ENCODE measurements at places on chromosomes 16 and 17.
A peak's percentile ranks its signal among the peaks of the same experiment; 100 is the strongest.

DNA sequence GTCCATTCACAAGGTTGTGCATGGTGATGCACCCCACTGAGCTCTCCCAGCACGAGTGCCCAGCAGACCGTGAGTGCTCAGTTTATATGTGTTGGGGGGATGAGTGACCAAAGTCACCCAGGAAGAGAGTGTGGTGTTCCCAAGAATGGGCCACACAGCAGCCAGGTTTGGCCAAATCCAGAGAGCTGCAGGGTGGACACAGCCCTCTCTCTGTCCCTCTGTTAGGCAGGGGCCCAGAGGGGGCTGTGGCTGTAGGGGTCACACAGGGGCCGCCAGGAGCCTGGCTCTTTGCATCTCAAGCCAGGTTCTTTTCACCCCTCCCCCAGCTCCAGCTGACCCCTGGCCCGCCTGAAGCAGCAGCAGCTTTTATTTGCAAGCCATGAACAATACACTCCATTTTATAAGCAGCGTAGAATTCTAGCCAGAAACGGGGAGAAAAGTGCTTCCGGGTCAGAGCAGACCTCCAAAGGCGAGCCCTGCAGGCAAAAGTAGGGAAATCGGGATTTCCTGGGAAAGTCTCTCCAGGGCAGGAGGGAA is 13.3 kb downstream of the COTL1 start:
- no peak for DNase-seq

DNA sequence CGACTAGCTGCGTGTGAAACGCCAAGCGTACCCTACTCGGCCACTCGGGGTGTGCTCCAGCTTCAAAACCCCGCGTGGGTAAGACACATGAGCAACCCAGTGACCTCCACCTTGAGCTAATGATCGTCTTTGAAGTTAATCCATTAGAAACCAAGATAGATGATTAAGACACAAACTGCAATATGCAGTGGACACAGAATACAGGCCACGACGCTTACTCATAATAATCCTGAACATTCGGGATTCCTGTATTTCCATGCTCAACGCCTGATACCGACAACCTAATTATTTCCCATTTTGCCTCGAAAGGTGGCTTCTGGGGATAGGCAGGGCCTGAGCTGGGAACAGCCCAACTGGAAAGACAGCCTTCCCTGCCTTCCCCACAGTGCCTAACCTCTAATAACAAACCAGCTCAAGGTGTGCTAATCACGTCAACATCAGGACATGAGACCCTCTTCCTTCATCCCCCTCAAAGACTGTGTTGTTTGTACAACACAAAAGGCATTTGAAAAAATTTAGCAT is 504 bp upstream of the COPRS start:
- DNase-seq: no peak

GRCh38 chr17:69059458-69060175 is 1.1 kb downstream of the ABCA9 start:
- DNase-seq: no peak

DNA sequence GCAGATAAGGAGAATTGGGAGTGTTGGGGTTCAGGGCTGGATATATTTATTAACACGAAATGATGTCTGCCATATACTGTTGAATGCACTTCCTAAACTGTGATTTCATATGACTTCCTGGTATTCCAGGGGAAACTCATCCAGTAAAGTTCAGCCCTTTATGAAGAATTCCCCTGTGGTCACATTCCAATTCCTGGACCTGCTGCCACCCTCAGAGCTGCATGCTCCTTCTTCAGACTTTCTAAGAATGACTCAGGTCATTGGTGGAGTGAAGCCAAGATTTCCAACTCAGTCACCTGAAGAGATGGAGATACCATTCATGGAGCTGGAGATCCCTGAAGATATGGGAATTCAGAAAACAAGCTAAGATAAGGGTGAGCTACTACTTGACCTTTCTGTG is 114.2 kb upstream of the TMEM97 start:
- no peak for DNase-seq

DNA sequence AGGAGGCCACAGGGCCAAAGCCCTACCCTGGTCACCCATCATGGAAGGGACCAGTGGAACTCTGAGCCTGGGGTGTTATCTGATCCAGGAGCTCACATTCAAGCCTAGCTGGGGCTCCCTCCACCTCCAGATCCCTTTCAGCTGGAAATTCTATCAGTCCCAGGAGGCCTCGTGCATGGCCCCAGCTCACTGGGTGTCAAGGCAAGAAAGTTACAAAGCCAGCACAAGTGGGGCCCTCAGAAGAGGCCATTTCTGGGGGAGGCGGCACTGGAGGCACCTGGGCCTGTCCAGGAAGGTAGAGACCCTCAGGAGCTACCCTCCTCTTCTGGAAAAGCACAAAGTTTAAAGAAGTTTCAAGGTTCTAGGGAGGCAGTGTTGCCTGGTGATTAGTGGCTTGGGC is 4.8 kb downstream of the CA7 start:
- no peak for DNase-seq

GRCh38 chr17:37494401-37494831 is 4.7 kb downstream of the DUSP14 start:
- DNase-seq: no peak

DNA sequence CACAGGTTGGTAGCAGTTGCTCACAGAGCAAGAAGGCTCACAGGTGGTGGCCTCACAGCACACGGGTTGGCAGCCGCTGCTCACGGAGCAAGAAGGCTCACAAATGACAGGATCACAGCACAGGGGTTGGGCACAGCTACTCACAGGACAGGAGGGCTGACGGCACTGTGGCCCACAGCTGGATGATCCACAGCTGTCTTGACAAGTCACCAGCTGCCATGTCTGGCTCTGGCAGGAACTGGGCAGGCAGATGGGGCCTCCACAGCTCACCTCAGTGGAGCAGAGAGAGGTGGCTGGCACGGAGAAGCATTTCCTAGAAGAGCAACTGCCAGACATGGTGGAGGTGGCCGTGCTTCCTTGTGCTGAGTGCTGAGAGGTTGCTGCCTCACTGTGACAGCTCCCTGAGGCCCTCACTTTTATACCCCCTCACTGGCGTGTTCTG is at the start of gene KRTAP16-1:
KRTAP16-1 (minus strand) TSS at position 392 of the 442 bp plus-strand sequence; CDS start at position 336, 56 bp downstream.
- no peak for DNase-seq

DNA sequence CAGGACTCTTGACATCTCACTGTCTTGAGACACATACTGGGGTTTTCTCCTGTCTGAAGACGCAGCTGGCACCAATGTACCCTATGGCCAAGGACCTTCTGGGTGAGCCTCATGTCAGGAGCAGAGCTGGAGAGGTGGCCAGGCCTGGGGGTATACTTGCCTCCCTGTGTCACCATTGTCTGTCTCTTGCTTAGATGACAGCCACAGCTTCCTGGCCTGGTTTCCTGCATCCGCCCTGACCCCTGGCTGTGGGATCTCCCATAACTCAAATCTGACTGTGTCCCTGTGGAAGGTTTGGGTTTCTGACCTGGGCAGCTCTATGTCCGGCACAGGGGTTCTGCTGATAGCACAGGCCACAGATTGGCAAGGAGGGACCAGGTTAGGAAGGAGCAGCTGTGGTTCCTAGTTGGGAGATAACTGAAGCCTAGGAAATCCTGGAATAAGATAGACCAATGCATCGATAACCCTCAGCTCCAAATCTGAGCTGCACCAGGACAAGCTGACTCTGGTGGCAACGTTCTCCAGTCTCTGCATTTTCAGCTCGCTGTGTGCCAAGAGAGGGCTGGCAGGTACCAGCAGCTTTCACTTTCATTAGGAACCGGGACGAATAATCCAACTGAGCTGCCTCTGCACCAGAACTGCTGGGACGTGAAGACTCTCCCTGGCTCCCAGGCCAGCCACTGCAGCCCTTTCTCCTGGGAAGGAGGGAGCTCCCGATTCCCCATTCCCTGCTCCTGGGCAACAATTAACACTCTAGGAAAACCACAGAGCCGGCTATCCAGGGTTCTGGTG is 5.0 kb downstream of the DEXI start:
- peak; percentile 64 for DNase-seq

- DNase-seq: peak; percentile 85
Measured at GRCh38 chr17:28725660-28726225, 290 bp downstream of the TLCD1 start.

- peak; percentile 64 for DNase-seq
Measured at GRCh38 chr16:57141822-57142631, 43.8 kb downstream of the PSME3IP1 start.

GRCh38 chr17:32020943-32021614 is 13.9 kb downstream of the LRRC37B start:
- DNase-seq: no peak

- DNase-seq: no peak
Measured at GRCh38 chr17:62098623-62099231, 33.6 kb upstream of the MED13 start.

- DNase-seq: no peak
Measured at GRCh38 chr17:80492343-80493136, 16.1 kb upstream of the NPTX1 start.

GRCh38 chr17:41919165-41919817 is 540 bp upstream of the ACLY start:
- no peak for DNase-seq

- DNase-seq: peak; percentile 11
Measured at GRCh38 chr16:67024384-67025209, 4.4 kb upstream of the CBFB start.

DNA sequence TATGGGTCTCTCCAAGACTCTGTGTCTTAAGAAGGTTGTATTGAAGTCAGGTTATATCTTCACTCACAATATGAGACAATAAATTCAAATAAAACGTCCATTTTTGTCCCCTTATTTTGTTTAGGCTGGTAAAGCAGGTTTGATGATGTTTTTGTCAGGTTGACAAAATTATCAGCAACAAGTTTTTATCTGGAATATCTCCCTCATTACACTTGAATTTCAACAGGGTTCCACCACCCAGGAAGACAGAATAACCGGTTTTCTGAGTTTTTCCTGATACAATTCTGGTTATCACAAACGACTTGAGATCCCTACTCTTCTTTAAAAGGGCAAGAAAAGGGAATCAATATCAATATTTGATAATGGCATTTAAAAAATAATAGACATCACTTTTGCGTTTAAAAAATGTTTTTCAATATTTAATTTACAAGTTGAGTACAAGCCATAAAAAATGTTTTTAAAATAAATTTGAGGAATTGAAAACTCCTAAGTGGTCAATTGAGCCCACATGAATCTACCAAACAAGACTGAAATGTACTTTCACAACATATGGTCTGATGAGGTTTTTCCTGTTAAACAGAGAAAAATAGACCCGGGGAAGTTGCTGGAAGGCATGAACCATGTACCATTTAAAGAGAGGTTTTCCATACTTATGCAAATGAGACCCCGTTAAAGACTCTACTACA is 1.4 kb upstream of the ATP6V0A1 start:
- no peak for DNase-seq

GRCh38 chr16:50228364-50228868 is 37.9 kb upstream of the ADCY7 start:
- DNase-seq: no peak

- DNase-seq: no peak
Measured at GRCh38 chr17:46194393-46195216, 1.4 kb upstream of the KANSL1 start.

DNA sequence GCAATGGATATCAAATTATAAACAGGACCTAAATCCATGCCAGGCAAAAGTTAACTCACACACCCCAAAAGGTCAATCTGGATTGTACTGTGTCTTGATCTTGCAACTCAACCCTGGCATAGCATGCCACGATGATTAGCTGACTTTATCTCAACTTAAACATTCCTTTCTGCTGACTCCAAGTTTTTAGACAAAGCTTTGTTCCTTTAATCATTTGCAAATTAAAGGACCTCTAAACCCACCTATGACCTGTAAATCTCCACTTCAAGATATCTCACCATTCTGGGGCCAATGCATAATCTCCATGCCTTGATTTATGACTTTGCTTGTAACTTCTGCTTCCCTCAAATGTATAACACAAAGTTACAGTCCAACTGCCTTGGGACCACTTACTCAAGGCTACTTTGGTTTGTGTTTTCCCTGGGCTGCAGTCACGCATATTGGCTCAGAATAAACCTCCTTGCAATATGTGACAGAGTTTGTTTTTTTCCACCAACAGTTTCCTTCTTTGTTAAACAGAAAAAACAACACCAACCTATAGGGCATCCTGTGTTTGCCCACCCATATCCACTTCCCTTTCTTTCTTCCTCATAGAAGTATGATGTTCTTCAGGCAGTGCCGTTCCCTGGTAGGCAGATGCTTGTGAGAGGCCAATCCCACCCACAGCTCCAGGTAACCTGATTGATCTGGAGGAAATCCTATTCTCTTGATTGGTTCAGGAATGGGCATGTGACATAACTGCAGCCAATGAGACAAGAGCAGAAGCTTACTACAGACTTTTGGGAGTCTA is 390.6 kb upstream of the ERCC4 start:
- no peak for DNase-seq

GRCh38 chr16:27264151-27264550 is 4.4 kb downstream of the NSMCE1 start:
- no peak for DNase-seq

DNA sequence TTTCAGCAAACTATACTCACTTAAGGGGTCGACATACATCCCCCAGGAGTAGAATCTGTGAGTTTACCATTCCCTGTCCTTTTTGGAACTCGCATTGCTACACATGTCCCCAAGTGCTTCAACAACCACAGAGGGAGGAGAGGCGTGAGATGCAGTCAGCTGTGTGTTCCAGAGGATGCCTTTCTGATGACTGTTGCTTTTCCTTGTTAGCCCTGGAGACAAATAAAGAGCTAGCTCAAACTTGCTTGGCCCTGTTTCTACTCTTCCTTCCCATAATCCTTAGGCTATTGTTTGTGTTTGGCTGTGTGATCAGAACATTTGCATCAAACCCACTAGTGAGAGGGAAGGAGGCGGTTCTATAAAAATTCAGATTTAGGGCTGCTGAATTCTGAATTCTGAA is 264.0 kb downstream of the ENGASE start:
- no peak for DNase-seq

DNA sequence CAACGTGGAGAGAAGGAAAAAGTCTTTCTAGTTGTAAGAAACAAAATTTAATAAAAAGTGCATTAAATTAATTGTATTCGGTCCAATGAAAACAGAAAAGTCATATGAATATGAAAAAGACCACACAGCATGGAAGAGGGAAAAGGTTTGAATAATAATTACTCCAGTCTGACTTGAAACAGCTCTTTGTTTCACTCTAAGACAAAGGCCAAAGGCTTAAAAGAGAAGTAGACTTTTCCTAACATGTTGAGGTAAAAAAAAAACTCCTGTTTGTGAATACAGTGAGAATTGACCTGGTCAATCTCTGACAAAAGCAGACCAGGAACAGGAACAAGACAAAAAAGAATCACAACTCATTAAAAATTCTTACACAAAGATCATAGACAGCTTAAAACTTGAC is 429.8 kb downstream of the TOX3 start:
- no peak for DNase-seq

- DNase-seq: no peak
Measured at GRCh38 chr17:19440421-19440820, 29.4 kb downstream of the RNF112 start.

- no peak for DNase-seq
Measured at GRCh38 chr17:75975757-75976174, 3.2 kb downstream of the ACOX1 start.

- no peak for DNase-seq
Measured at GRCh38 chr16:911604-912321, 59.0 kb downstream of the LMF1 start.

Measured in upper lobe of right lung (tissue), 1 donor.